ENCODE measurements at places on chromosomes 5 and 9.

- DNase-seq, result peak; percentile 45
Observed at GRCh38 chr5:85334-85995, 6.5 kb upstream of the PLEKHG4B start.

- DNase-seq, result no peak
Observed at GRCh38 chr5:57007344-57007743, 55.4 kb upstream of the MIER3 start.

GRCh38 chr5:98243972-98244371 lies 529.5 kb upstream of the RGMB start:
- DNase-seq, result no peak

DNA sequence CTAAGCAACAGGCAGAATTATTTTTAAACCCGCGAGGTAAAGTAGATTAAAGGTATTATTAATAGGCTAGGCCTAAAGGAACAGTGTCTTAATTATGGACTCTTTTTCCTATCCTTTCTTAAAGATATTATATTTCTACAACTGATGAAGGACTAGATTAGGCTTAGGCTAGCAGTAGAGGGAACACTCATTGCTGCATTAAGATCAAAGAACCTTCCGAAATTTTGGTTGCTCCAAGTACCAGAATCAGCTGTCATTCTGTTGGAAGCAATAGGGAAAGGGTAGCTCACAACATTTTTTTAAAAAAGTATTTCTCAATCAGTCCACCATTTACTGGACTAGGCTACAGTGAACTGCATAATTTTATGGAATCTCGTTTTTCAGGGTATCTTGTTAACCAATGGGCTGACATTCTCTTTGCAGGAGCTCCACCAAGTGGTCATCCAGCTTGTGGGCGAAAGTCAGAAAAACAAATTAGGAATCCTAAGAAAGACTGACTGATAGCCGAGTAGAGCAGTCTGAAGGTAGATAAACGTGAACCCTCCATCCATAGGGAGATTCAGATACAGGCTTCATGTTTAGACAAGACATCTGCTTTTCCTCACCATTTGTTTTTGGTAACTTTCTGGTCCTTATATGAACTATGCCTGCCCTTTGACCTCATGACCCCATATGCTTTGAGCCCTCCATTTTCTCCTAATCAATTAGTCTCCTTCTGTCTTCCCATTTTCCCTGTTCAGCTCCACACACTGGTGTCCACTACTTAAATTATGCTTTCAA lies 103.6 kb upstream of the CHD1 start:
- peak; percentile 49 for DNase-seq

DNA sequence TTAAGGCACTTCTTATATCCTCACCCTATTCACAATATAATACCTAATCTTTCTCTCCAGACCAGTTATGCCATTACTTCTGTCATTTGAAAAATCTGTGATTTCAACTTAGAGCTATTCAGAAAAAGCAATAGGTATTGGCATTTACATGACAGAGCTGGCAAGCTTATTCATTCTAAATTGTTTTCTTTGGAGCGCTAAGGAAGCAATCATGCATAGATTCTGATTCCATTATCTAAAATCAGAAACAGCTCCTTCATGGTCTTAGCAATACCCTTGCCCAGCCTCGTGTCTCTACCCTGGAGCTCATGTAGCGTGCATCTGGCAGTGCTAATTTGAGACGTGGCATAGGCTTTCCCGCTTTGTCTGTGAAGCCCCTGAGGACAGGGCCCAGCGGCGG lies 4.5 kb downstream of the SLC1A1 start:
- peak; percentile 6 for DNase-seq

- DNase-seq, result peak; percentile 96
Observed at GRCh38 chr5:59893429-59894227, at the start of gene PDE4D. TSS of gene PDE4D (minus strand) at chr5:59893726.

- peak; percentile 96 for DNase-seq
Observed at GRCh38 chr5:75236322-75237316, at the start of gene ANKRD31. TSS of gene ANKRD31 (minus strand) at chr5:75236878. CDS start at chr5:75236686, 192 bp downstream.

DNA sequence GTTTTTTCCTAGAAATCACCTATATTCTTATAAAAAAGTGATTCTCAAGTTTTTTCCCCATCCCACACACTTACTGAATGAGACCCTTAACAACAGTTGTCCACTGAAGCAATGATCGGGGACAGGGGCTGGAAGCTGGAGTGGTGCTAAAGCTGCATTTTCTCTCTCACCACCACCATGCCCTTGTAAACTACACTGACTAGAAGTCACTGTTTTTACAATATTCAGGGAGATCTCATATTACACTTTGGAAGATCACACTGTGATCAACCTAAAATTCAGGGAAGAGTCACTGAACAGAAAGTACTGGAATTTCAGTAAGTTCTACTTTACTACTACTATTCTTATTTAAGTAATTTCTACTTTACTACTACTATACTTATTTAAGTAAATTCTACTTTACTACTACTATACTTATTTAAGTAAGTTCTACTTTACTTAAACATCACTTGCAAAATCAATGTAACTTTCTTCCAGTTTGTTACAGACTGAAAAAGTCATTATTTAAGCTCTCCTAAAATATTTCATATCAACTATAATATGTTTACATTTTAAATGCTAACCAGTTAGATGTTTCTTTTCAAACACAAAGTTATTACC lies 164.3 kb downstream of the AGTPBP1 start:
- no peak for DNase-seq

DNA sequence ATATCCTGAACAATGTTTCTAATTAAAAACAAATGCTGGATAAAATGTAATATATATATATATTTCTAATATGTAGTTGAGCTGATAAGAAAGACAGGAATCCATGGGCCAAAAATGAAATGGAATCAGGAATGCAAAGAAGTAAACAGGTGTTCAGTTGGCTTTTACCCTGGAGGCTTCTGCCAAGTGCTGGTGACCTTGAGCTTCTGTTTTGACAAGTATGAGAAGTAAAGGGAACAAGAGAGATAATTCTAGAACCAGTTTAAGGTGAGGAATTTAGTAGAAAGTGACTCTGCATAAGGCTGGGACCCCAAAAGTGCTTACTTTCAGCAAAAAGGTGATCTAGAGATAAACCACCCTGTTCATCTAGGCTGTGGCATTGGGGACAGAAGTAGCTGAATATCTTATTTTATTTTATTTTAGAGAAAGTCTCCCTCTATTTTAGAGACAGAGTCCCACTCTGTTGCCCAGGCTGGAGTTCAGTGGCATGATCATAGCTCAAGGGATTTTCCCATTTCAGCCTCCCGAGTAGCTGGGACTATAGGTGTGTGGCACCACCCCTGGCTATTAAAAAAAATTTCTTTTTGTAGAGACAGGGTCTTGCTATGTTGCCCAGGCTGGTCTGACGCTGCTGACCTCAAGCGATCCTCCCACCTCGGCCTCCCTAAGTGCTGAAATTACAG lies 27.0 kb downstream of the DCAF10 start:
- DNase-seq, result no peak

DNA sequence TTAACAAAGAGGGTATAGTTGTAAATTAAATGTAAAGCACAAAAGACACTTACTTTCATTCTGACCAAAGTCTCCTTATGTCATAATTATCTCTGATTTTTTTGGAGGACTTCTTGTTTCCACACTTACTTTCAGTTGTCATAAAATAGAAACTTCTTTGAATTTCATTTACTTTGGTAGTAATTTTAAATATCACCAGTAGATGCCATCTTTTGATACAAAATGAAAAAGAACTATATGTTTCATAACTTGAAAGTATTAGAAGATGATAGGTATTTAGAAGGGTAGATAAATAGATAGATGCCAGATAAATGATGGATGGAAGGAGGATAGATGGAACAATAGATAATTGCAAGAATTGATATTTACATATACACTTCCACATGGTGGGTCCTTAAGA lies 1865.3 kb upstream of the CDH9 start:
- DNase-seq, result no peak

DNA sequence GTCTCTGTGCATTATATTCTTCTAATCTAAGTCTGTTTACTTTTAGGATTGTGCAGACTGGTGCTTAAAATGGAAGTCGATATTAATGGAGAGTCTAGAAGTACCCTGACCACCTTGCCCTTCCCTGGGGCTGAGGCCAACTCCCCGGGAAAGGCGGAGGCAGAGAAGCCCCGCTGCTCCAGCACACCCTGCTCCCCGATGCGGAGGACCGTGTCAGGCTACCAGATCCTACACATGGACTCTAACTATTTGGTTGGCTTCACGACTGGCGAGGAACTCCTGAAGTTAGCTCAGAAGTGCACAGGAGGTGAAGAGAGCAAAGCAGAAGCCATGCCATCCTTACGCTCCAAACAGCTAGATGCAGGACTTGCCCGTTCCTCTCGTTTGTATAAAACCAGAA lies 17.3 kb downstream of the MACIR start:
- DNase-seq, result no peak

DNA sequence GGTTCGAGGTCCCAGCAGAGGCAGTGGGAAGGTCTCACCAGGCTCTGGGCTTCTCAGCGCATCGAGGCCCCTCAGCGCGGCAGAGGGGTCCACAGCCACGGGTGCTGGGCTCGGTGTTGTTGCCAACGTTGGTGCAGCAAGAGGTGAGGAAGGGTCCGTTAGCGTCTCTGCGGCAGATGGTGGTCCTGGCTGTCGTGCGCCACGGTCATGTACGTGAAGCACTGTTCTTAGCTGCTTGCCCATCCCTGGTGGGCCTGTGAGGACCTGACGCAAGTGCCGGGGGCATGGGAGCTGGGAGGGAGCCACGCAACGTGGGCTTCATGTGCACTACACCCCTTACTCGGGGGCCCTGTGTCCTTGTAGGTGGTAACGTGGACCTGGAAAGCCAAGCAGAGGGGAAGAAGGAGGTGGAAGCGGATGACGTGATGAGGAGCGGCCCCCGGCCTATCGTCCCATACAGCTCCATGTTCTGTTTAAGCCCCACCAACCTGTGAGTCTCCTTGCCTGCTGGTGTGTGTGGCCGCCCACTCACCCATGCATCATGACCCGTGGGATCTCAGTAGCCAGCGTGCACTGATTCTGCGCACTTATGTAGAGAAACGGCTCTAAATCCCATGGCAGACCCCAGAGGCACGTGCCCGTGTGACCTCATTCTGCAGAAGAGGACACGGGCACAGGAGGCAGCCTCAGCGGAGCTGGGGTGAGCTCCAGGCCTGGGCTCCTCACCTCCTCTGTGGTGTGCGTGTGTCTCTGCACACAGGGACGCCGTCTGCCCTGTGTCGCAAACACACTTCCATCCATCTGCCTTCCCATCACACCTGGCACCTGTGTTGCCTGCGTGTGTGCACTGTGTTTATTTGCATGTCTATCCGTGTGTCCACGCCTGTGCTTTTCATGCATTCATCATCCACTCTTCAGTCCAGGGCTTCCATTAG lies 166.1 kb downstream of the CACNA1B start:
- peak; percentile 51 for DNase-seq

DNA sequence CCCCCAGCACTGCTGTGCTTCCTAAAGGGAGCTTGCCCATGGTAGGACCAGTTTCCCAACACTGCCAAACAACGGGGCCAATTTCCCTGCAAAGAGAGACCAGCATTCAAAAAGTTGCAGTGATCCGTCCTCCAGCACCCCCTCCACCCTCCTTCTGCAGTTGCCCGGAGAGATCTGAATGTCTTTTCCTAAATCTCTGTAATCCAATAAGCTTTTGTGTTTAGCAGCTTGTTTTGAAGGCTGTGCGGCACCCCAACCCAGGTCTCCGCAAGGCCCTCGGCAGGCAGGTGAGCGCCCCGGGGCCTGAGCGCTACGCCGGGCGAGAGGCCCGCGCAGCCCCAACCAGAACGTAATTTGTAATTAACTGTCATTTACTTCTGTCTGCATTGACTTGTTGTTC lies 366.9 kb upstream of the IRX2 start:
- DNase-seq, result no peak

- peak; percentile 62 for DNase-seq
Observed at GRCh38 chr9:127866535-127866934, 10.9 kb downstream of the AK1 start.

DNA sequence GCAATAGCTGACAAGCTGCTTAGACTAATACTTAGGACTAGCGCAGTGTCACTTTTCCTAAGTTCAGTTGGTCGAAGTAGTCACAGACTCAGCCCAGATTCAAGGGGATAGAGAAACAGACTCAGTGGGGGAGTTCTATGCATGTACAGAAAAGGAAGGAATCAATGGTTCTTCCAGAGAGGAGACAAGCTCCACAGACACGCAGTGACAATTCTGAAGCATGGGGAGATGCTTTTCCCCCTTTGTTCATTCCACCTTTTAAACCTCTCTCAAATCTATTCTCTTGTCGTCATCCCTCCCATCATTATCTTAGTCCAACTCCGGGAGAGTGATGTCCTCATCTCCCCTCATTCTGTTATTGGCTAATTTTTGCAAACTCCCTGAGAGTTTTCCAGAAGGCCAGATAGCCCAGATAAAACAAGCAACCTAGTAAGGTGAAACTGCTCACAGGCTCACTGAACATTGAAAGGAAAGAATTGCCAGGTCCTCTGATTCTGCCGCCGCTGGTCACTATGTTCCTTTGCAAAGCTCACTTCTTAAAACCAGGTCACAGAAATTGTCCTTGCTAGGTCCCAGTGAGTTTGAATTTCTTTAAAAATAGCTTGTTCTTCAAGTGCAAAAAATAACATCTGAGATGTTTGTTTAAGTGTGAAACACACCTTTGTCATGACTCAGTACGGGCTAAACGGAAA lies 13.4 kb upstream of the STRBP start:
- DNase-seq, result no peak

- DNase-seq, result no peak
Observed at GRCh38 chr5:151383011-151383410, 35.7 kb upstream of the SLC36A2 start.

- peak; percentile 19 for DNase-seq
Observed at GRCh38 chr5:138676556-138677193, 76.5 kb upstream of the CTNNA1 start.

DNA sequence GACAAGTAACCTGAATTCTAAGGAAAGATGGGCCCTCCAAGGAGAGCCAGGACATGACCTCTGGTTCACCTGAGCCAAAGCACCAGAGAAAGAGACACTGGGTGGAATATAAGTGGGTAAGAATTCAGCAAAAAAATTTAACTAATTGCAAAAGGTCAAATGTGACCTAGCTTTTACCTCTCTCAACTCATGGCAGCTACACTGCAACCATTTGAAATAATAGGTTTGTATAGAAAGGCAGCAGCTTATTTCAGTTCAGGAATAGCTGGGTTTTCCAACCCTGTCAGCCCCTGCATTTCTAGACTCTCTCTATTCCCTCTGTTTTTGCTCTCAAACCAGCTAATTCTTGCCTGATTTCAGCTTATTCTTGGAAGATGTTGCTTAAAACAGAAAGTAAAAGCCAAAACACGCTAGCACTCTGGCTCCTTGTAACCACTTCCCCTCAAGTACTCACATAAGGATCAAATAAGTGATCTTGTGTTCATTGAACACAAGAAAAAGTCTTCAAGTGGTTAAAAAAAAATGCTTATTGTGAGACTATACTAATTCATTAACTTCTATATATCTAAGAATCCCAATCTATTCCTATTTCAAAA lies 101.1 kb upstream of the NR4A3 start:
- no peak for DNase-seq

GRCh38 chr9:17751486-17751885 lies 172.6 kb downstream of the SH3GL2 start:
- no peak for DNase-seq

GRCh38 chr5:134289509-134290113 lies 63.7 kb upstream of the PPP2CA start:
- peak; percentile 78 for DNase-seq

DNA sequence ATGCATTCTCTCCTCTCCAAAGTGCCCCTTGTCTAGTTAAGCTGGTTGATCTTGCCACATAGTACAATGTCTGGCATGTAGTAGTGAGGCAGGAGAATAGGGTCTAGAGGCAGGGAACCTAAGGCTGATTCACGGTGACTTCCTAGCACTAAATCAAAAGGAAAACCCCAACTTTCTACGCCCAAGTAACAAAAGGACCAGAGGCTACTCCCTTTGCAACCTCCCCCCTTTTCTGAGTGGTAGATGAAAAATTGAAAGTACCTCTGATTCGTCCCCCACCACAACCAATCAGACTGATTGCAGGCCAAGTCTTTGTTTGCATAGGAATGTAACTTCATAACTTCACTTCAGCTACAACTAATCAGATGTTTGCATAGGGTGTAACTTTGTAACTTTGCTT lies 278.8 kb downstream of the PSAT1 start:
- DNase-seq, result no peak

Measured in osteoblast (primary cell).